NCI-H1930 (cell line): ENCODE measurements at places on chromosomes 6 and 20.

DNA sequence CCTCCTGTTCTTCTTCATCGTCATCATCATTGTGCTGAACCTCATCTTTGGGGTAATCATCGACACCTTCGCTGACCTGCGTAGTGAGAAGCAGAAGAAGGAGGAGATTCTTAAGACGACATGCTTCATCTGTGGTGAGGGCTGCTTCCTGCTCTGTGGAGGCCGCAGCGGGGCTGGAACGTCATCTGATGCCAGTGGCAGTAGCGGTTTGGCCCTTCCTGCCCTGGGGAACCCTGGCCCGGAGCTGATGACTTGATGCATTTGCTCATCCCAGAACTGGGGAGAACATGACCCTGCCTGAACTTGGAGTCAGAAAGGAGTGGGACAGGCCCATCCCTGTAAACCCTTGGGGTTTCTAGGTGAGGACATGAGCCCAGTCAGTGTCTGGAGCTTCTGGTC, 18.7 kb downstream of the UQCC2 start:
- DNase-seq: no peak

- no peak for DNase-seq
These were observed 53.1 kb downstream of the CPNE5 start for GRCh38 chr6:36786055-36786675.

GRCh38 chr6:158157064-158157764, 10.8 kb downstream of the SERAC1 start:
- no peak for DNase-seq

- no peak for DNase-seq
These were observed 51.4 kb downstream of the TXLNB start for GRCh38 chr6:139240161-139241010.

DNA sequence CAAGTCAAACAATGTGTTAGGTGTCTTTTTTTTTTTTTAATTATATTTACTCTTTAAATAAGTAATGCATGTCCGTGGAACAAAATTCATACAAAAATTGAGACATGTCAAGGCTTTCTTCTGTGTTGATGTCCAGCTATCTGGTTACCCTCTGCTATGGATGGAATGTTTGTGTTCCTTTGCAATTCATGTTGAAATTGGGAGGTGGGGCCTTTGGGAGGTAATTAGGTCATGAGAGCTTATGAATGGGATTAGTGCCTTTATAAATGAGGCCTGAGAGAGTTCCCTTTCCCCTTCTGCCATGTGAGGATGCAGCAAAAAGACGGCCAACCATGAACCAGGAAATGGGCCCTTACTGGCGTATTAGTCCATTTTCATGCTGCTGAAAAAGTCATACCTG, 83.1 kb upstream of the KCNG1 start:
- DNase-seq: no peak

- no peak for DNase-seq
These were observed 38.9 kb upstream of the THBS2 start for GRCh38 chr6:169292338-169293124.

DNA sequence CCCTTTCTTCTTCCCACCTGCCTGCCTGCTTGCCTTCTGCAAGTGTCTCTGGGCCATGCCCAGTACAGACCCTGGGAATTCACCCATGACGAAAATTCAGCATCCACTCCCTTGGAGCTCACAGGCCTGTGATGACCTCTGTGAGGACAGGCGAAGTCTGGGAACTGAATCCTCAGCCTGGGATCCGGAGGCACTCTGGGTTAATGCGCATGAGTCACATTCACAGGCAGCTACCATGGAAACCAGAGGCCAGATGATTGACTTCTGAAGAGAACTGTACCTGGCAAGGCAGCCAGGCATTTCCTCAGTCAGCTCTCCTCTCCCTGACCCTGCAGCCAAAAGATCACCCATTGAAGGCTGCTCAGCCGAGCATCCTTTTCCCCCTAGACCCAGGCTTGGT, 41.0 kb downstream of the SLC9A8 start:
- no peak for DNase-seq

DNA sequence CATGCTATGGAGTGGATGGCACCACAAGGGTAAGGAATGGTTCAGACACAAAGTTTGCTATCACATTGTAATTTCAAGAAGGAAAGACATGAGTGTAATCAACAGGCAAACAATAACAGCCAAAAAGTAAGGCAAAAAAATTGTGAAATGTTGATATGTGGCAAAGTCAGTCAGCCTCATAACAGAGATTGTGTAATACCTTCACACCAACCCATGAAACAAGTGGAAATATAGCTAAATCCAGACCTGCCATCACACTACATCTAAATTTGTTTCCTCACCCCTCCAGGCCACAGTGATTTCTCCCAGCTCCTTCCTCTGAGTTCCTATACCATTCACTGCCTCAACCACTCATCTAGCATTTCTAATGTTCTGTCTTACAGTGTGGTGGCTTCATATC, 37.3 kb downstream of the SIM1 start:
- DNase-seq: no peak

- no peak for DNase-seq
These were observed 188.5 kb upstream of the SNX9 start for GRCh38 chr6:157634546-157634945.
